Ammon's horn (tissue), 1 donor: ENCODE measurements at places on chromosomes 2 and 18.

GRCh38 chr2:31038385-31038784 lies 99.9 kb downstream of the GALNT14 start:
- DNase-seq: no peak

DNA sequence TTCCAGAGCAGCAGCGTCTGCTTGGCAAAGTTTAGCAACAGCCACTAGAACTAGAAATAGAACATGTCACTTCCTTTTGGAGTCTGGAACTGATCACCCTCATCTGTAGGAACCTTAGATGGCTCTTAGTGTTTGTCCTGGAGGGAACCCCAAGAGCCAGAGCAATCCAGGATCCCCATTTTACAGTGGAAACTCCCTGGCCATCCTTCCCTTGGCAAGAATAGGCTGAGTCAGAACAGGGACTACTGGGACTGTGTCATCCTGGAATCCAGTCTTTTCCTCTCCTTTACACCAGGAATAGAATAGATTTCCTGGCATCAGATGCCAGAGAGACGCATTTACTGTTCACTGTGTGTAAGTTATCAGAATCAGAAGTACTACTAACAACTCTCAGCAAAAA lies 33.2 kb upstream of the GRHL1 start:
- DNase-seq: no peak

DNA sequence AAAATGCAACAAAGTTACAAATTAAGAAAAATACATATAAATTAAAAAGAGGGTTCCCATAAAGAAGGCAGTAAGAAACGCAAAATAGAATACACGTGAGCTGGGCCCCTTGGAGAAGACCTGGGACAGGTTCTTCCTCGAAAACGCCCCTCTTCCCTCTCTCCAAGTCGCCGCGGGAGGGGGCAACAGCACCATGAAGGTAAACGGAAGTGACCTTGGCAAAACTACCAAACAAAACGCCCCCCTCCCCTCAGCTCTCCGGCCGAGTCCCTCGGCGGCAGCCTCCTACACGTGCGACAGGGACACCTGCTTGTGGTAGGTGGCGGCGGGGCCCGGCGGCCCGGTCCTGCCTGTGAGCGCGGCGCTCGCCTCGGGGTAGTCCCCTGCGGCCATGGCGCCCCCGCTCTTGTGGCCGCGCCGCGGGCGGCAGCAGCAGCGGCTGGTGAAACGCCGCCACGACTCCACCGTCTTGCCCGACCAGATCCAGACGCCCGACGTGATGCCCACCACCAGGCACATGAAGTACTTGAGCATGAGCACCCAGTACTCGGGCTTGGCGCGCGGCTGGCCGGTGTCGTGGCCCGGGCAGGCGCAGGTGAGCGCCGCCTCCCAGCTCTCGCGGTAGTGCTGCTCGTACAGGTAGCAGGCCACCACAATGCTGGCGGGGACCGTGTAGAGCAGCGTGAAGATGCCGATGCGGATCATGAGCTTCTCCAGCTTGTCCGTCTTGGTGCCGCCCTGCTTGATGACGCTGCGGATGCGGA lies 2.8 kb downstream of the FZD5 start:
- DNase-seq: no peak

GRCh38 chr2:216285701-216286100 lies 86.6 kb downstream of the MARCHF4 start:
- no peak for DNase-seq

DNA sequence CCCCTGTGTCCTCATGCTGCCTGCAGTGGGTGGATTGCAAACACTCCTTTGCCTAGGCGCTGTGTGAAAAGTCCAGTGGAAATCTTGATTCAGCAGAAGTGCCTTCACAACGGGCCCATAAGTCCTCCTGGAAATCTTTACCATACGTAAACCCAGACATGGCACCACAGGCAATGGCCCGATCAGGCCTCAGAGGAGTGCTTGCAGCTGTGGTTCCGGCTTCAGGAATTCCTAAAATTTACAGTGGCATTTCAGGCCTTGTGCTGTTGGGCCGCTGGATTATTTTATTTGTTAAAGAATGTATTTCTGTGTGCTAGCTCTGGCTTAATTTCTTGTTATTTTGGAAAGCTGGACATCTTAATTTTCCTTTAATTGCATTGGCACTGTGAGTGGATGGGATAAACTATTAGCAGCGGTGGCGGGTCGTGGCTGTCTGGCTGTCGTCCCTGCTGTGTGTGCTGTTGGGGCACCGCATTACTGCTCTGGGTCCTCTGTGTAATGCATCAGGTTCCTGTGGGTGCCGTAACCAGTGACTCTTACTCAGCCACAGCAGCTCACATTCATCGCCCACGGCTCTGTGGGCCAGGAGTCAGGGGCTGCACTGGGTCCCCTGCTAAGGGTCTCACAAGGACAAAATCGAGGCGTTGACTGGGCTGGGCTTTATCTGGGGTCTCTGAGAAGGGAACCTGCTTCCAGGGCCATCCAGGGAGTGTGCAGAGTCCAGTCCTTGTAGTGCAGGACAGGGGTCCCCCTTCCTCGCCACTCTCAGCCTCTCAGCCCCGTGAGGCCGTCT lies 73.1 kb downstream of the RTP5 start:
- no peak for DNase-seq

GRCh38 chr2:96856776-96857666 lies 795 bp downstream of the ANKRD39 start:
- peak; percentile 63 for DNase-seq

DNA sequence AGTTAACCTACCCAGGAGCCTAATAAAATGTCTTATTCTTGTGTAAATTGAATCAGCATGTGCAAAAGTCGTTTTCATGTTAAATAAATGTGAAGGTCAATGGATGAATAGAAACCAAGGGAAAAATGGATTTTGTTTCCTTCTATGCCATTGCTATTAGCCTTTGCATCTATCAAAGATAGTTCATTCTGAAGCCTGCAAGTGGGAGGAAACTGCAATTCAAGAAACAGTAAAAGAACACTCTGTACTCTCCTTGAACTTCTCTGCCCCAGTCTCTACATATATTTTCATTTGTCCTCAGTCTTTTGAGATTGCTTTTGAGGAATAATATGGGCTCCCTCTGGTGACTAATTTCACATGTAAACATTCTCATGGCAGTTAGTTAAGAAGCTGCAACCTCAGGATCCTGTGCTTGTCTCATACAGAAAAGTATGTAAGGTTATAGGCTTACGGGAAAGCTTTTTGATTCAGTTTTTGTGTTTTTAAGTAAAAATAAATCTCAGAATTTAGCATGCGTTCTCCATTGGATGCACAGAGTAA lies 1590.0 kb upstream of the LRRTM1 start:
- no peak for DNase-seq
